Activated naive CD4-positive, alpha-beta T cell (primary cell): ENCODE measurements at places on chromosomes 4 and X.

- no peak for DNase-seq
Observed at GRCh38 chr4:11430536-11430935, 1.8 kb upstream of the HS3ST1 start.

DNA sequence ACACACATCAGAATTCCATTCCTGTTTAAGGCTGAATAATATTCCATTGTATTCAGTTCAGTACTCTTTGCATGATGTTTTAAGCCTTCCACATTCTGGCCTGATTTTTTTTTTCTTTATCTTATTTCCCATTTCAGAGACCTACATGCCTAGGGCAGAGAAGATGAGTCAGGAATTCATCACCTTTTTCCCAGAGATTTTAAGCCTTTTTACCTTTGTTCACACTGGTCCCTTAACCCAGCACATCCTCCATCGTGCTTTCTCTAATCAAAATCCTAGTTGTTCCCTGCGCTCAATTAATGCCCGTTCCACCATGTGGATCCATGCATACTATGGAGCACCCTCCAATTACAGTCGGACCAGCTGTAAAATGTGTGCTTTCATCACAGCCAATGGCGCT lies 245.1 kb downstream of the DHX15 start:
- DNase-seq: no peak

- DNase-seq: no peak
Observed at GRCh38 chr4:168374772-168375523, 56.4 kb upstream of the DDX60 start.

GRCh38 chrX:102129473-102129872 lies 4.0 kb downstream of the TCEAL2 start:
- DNase-seq: no peak

DNA sequence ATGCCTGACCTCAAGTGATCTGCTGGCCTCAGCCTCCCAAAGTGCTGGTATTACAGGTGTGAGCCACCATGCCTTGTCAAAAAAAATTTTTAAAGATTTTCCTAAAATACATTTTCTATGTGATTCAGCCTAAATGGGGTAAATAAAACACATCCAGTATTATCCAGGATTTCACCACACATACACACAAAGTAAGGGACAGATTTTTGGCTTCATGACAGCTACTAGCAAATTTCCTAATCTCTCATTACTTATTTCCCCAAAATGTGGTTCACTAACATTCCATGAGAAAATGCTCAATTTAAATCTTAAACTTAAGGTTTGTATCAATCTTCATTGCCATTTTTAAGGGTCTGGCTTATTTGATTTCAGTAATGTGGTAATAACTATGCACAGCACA lies 348.5 kb upstream of the INTU start:
- DNase-seq: no peak

- DNase-seq: no peak
Observed at GRCh38 chr4:7171191-7171900, 21.0 kb upstream of the SORCS2 start.

DNA sequence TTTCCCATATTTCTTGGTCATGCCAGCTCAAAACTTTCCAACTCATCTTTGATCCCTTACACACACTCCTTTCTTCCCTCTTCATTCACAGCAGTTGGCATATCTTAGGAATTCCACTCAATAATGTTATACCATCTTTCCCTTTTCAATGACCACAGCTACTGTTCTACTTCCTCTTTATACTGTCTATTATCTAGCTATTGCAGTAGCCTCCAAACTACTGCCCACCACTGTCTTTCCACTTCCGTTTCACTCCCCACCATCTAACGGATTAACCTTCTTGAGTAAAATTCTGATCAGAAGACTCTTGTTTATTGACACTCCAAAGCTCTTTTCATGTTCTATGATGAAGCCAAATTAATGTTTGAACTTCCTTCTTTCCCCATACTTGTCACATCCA lies 55.8 kb downstream of the ADAMTS3 start:
- DNase-seq: no peak

DNA sequence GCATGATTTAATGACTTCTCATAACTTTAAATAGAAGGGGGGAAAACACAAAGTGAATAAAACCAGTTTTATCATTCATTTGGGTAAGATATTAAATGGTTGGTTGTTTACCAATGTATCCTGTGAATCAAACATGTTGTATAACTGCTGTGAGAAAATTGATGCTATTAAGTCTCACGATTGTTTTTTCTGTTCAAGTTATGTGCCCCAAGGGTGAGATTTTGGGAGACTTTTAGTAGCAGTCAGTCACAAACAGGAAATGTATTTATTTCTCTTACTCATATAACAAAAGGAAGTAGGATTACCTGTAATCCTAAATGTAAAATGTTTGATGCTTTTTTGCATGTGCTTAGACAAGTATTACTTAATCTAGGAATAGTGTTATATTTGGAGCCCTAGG lies 39.2 kb downstream of the MTHFD2L start:
- DNase-seq: no peak

DNA sequence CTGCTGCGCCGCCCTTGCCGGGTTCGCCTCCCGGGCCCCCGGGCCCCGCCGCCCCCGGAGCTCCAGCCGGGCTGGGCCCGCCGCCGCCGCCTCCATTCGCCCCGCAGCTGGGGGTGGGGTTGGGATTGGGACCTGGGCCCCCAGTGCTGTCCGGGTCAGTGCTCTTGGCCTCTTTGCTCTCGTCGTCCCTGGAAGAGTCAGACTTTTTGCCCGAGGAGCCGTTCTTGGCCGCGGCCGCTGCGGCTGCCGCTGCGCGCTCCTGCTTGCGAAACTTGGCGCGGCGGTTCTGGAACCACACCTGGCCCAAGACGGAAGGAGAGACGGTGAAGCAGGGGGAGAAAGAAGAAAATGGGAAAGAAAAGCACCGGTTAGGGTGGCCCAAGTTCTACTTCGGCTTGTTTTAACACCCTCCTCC lies 2.5 kb downstream of the PHOX2B start:
- no peak for DNase-seq

DNA sequence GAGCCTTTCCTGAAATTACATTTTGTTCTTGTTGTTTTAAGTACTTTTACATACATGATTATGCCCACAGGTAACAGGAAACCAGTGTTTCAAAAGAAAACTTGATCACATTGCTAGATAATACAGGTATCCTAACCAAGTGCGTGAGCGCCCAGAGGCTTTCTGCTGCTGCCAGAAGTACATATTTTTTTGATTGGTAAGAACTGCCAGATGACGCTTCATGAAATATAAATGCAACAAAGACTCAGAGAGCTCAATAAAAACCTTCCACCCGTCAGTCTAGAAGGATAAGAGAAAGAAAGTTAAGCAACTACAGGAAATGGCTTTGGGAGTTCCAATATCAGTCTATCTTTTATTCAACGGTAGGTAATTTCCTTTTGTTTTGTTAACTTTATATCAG lies at the start of gene EPGN:
Gene EPGN (plus strand): TSS at position 256 of the 400 bp plus-strand sequence. CDS start 64 bp downstream, at position 320.
- DNase-seq: no peak

- no peak for DNase-seq
Observed at GRCh38 chr4:152571770-152572169, 35.9 kb upstream of the FBXW7 start.

- DNase-seq: no peak
Observed at GRCh38 chr4:16969696-16970135, 71.3 kb upstream of the LDB2 start.

DNA sequence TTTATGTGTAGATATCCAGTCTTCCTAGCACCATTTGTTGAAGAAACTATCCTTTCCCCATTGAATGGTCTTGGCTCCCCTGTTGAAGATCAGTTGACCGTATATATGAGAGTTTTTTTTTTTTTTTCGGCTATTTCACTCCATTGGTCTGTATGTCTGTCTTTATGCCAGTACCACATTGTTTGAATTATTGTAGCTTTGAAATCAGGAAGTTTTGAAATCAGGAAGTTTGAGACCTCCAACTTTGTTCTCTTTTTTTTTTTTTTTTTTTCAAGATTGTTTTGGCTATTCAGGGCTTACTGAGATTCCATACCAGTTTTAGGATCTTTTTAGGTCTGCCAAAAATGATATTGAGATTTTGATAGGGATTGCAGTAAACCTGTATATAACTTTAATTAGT lies 4.3 kb upstream of the SCD5 start:
- DNase-seq: no peak

- no peak for DNase-seq
Observed at GRCh38 chrX:87813566-87813965, 296.0 kb downstream of the KLHL4 start.

GRCh38 chrX:41734530-41734929 lies 10.5 kb downstream of the GPR82 start:
- no peak for DNase-seq

GRCh38 chr4:138200236-138200590 lies 41.9 kb downstream of the SLC7A11 start:
- DNase-seq: no peak

DNA sequence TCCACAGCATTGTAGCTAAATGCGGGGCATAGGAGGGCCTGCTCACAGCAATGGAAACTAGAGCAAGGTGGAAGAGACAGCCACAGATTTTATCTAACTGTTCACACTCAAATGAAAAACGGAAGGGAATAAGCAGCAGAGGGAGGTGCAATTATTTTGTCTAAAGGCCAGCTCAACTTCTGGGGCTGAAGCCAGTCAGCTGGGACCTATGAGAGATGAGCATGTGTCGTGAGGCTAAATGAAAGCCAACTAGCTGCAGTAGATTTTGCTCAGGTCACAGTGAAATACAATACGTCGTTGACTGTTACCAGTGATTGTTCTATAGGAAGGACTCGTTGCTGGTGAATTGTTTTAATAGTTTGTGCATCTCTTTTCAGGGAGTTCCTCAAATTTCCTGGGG lies 26.4 kb upstream of the FGFBP2 start:
- DNase-seq: no peak

DNA sequence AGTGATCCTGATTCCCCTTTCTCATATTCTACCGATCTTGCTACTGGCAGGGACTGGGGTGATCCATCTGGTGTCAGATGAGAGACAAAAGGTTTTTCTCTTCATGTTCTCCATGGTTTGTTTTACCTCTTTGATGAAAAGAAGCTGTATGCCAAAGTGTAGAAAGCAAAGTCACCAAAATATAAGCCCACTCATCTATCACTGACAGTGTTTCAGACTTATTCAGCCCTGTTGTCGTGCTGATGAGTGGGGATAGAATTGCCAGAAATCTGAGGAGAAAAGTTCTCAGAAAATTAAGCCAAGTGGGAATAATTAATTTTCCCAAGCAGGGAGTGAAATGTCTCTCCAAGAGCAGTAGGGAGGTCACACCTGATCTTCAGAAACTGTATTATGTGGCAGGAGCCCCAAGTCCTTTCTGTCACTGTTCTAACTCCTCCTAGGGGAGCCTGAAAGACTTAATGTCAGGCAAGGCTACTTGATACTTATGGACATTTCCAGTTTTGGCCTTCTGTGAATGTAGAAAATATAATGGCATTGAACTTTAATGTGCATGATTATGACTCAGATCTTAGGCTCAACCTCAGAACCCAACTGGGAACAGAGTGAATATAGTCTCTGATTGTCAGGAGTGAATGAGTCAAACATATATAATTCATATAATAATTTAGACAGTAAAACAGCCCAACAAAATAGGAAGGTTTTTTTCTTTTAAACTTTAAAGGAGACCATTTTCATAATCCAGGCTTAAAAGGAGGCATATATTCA lies 298.1 kb downstream of the ANKRD50 start:
- DNase-seq: no peak

GRCh38 chr4:60365176-60365575 lies 835.0 kb upstream of the ADGRL3 start:
- DNase-seq: no peak

GRCh38 chr4:80173841-80174240 lies 23.5 kb upstream of the PRDM8 start:
- DNase-seq: no peak

DNA sequence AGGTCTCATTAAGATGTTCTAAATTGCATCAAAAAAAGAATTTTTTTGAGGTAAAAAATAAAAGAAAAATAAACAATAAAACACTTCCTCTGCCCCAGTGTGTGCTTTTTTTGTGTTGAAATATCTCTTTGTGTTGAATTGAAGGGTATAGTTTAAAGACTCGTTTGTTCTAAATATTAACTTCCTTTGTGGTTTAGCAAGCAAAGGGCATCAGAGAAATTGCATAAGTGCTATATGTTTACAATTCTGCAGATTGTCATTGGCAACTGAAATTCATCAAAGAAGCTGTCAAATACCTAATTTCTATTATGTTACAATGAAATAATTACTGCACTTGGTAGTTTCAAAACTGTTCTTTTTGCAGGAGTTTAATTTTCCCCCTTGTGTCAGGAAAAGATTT lies 260.5 kb downstream of the DKK2 start:
- DNase-seq: no peak

- DNase-seq: no peak
Observed at GRCh38 chr4:52054254-52054653, 3.1 kb downstream of the SPATA18 start.

GRCh38 chr4:142316025-142316424 lies 530.1 kb downstream of the INPP4B start:
- no peak for DNase-seq

- no peak for DNase-seq
Observed at GRCh38 chrX:35622040-35622439, 176.1 kb upstream of the MAGEB16 start.

DNA sequence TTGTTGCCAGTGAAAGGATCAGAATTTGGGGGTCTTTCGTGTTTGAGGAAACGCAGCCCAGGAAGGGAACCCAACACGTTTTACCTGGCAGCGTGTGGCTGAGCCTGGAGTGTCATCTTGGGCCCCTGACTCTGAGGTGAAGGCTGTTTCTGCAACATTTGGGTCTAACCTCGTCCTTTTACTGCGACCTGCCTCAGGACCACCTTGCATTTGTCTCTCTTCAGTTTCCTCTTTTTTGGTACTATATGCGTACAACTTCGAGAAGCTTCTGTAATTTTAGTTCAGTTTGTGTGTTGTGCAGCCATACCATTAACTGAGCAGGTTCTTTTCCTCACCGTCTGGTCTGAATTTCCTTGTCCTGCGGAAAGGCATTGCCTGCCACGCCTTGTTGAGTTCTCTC lies 61.5 kb downstream of the TMEM131L start:
- DNase-seq: no peak

DNA sequence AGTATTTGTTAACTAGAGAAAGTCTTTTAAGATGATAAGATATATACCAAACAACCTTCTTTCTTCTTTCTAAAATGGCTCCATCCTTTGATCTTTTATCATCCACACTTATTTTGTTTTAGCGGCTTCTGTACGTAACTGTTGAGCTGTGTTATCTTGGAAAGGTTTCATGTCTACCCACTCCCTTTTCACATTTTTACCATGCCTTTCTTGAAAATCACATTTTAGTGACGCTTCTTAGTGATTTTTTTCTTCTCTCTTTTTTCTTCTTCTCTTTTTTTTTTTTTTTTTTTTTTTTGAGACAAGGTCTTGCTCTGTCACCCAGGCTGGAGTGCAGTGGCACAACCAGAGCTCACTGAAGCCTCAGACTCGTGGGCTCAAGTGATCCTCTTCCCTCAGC lies 135.1 kb downstream of the CHIC2 start:
- DNase-seq: no peak

- no peak for DNase-seq
Observed at GRCh38 chr4:153428941-153429475, 37.2 kb upstream of the TMEM131L start.
